ENCODE measurements at places on chromosomes 12 and 14. TPM values are rescaled to one million over a fixed set of nuclear protein-coding genes. Genes with fewer than 3 reads are reported as not detected.

DNA sequence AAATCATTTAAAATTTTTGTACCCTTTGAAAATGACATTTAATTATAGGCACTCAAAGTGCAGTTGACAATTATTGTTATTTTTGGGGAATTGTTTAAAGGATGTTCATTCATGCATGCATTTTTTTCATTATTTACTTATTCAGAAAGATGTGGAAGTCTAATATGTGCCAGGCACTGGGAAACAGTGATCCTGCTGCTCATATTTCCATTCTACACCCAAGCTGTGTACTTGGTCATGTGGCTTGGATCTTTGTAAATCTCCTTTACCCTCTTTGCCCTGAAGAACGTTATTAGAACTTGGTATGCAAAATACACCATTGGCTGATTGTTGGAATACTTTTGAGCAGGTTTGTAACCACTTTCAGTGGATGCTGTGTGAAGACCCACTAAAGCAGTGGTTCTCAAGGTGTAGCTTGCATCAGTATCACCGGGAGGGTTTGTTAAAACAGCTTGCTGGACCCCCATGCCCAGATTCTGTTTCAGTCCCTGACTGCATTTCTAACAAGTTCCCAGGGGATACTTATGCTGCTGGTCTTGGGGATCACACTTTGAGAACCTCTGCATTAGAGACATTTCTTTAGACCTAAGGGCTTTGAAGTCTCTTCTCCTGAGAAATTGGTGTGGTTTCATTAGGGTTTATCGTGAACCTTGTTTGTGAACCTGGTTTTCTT, 47.5 kb downstream of the PRKCH start:
- no peak for DNase-seq
- no peak overlapping the region for H3K27ac ChIP-seq
- no peak overlapping the region for H3K4me3 ChIP-seq
- no peaks in the 10 kb centered on the region for H3K36me3 ChIP-seq
- H3K4me1 ChIP-seq = no peaks in the 10 kb centered on the region
- H3K27me3 ChIP-seq = no peaks in the 10 kb centered on the region

- no peaks in the 10 kb centered on the region for H3K27me3 ChIP-seq
- no peaks in the 10 kb centered on the region for H3K36me3 ChIP-seq
- no peak overlapping the region for H3K4me3 ChIP-seq
- DNase-seq = no peak
- no peak overlapping the region for H3K27ac ChIP-seq
- no peaks in the 10 kb centered on the region for H3K4me1 ChIP-seq
These were observed 272.3 kb downstream of the TMTC2 start for GRCh38 chr12:82958966-82959365.

DNA sequence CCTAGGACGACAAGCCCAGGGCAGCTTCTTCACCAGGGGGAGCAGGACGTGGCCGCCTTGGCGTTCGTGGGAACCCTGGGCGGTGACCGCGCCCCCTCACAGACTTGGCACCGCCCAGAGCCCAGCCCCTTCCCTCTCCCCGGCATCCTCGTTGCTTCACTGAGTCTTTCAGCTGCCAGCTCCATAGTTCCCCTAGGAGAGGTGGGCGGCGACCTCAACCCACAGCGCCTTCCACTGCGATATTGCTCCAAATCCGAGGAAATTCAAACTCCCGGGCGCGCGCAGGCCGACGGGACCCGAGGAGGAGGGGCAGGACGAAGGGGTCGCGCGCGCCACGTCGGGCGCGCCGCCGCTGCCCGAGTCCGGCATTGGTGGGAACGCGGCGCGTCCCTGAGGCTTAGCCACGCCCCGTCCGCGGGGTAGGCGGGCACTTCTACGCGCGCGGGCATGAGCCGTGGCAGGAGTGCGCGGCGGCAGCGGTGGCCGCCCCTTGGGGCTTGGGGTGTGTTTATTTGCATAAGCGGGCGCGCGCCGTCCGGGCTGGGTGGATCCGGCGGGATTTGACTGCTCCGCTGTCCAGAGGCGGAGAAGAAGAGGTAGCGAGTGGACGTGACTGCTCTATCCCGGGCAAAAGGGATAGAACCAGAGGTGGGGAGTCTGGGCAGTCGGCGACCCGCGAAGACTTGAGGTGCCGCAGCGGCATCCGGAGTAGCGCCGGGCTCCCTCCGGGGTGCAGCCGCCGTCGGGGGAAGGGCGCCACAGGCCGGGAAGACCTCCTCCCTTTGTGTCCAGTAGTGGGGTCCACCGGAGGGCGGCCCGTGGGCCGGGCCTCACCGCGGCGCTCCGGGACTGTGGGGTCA, at the start of the genes APAF1 and IKBIP:
APAF1 (plus strand) TSS at position 579 of the 860 bp plus-strand sequence. CDS start 3,070 bp downstream, outside the sequence.
IKBIP (minus strand) TSS at position 77 of the 860 bp plus-strand sequence. CDS start 87 bp downstream, outside the sequence.
- DNase-seq = peak; percentile 98
- H3K4me3 ChIP-seq = peak within 1 kb of the TSS; percentile 95
- H3K4me1 ChIP-seq = peaks cover 4% of the 10 kb centered on the region
- H3K36me3 ChIP-seq = peaks cover 12% of the 10 kb centered on the region
- H3K27me3 ChIP-seq = no peaks in the 10 kb centered on the region

- no peaks in the 10 kb centered on the region for H3K36me3 ChIP-seq
- DNase-seq = no peak
- H3K27me3 ChIP-seq = peaks cover 2% of the 10 kb centered on the region
- no peak overlapping the region for H3K27ac ChIP-seq
These were observed 13.7 kb downstream of the NID2 start for GRCh38 chr14:52055167-52055566.

GRCh38 chr12:91349476-91349875, 166.9 kb upstream of the DCN start:
- no peak for DNase-seq
- no peaks in the 10 kb centered on the region for H3K36me3 ChIP-seq
- H3K27me3 ChIP-seq = no peaks in the 10 kb centered on the region
- H3K4me3 ChIP-seq = no peak overlapping the region
- H3K4me1 ChIP-seq = no peaks in the 10 kb centered on the region

- H3K36me3 ChIP-seq = peaks cover 57% of the 10 kb centered on the region
- H3K4me3 ChIP-seq = no peak overlapping the region
- peaks cover 8% of the 10 kb centered on the region for H3K4me1 ChIP-seq
- H3K27ac ChIP-seq = no peak overlapping the region
- no peaks in the 10 kb centered on the region for H3K27me3 ChIP-seq
These were observed 47.0 kb upstream of the PLBD1 start for GRCh38 chr12:14614704-14615121.

- H3K4me1 ChIP-seq = peaks cover 14% of the 10 kb centered on the region
- no peaks in the 10 kb centered on the region for H3K27me3 ChIP-seq
- no peak overlapping the region for H3K4me3 ChIP-seq
These were observed 48.0 kb downstream of the SLC17A8 start for GRCh38 chr12:100404769-100405407.

TRIM9 gene
- polyA plus RNA-seq = 2.7 TPM
